ENCODE measurements at places on chromosomes 6 and 20. TPM values are rescaled to one million over a fixed set of nuclear protein-coding genes. Genes with fewer than 3 reads are reported as not detected.

Gene OR2H1
- 16.9 TPM for total RNA-seq

Gene NTSR1
- total RNA-seq = 0.81 TPM

Gene CNBD2
- total RNA-seq = 19.7 TPM

- DNase-seq = no peak
These were observed 482.2 kb upstream of the RNF217 start for GRCh38 chr6:124479991-124480430.

Gene BACH2
- total RNA-seq = 8.3 TPM

GRCh38 chr6:75467966-75468365 is 25.6 kb downstream of the FILIP1 start:
- DNase-seq = no peak

DNA sequence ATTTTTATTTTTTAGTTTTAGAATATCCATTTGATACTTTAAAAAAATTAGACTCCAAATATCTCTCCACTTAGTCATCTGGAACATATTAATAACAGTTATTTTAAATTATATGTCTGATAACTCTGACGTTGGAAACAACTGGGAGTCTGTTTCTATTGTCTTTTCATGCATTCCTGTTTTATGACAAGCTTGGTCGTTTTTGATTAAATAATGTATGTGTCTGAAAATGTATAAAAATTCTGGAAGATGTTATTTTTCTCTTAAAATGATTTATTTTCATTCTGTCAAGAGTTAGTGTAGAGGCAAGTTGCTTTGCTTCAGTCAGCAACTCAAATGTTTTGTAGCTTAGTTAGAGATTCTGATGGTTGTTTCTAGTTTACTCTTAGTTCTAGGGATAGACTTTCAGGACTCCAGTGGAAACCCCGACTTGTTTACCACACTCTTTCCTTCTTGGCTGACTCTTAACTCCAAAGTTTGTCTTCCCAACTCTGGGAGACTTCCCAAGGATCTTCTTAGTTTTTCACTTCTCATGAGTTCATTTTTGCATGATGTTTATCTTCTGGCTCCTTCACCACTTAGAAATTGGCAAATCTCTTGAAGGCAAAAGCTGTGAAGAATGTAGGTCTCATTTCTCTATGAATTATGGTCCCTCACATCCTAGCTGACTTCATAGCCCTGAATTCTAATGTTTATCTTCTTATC is 190.9 kb downstream of the LAMA2 start:
- no peak for DNase-seq

DNA sequence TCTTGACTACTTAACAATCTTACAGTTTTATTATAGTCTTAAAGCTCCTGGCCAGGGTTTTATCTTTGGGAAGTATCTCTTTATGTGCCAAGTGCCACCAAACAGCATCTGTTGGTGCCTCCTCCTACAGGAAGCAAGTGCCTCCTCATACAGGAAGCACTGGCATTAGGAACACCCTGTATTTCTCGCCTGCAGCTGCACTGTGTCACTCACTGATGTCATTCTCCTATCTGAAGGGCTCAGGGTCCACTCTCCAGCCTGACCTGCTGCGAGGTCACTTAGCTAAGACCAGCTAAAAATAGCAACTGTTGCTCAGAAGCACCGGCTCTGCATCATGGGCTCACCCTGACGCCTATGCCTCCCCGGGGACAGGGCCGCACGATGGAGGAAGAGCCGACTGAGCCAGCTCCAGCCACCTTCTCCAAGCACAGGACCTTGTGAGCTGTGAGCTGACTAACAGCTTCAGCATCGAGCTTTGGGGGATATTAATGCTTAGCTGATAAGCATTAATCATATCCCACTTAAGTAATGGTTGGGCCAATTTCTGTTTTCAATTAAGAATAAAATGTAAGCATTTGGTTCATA is 66.3 kb upstream of the CD93 start:
- peak; percentile 66 for DNase-seq

GRCh38 chr6:163915131-163915530 is 500.6 kb downstream of the QKI start:
- DNase-seq = no peak

Gene SH3BGRL2
- total RNA-seq = 6.3 TPM

GRCh38 chr6:169866140-169866534 is 114.7 kb downstream of the ERMARD start:
- peak; percentile 6 for DNase-seq

DNA sequence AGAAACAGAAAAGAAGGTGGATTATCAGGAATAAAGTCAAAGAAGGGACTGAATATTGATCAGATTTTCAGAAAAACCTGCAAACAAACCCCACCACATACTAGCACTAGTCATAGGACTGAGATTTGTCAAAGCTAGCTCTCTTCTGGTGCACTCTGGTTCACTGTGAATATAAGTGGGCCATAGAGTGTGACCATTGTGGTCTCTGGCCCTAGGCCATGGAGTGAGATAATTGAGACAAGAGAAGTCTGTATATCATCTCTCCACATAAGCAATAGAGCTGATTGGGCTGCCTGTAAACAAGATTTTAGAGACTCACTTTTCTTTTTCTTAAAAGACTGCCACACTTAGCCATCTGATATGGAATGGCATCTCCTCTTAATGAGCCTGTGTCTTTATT is 247.2 kb downstream of the LAMA2 start:
- DNase-seq = no peak

DNA sequence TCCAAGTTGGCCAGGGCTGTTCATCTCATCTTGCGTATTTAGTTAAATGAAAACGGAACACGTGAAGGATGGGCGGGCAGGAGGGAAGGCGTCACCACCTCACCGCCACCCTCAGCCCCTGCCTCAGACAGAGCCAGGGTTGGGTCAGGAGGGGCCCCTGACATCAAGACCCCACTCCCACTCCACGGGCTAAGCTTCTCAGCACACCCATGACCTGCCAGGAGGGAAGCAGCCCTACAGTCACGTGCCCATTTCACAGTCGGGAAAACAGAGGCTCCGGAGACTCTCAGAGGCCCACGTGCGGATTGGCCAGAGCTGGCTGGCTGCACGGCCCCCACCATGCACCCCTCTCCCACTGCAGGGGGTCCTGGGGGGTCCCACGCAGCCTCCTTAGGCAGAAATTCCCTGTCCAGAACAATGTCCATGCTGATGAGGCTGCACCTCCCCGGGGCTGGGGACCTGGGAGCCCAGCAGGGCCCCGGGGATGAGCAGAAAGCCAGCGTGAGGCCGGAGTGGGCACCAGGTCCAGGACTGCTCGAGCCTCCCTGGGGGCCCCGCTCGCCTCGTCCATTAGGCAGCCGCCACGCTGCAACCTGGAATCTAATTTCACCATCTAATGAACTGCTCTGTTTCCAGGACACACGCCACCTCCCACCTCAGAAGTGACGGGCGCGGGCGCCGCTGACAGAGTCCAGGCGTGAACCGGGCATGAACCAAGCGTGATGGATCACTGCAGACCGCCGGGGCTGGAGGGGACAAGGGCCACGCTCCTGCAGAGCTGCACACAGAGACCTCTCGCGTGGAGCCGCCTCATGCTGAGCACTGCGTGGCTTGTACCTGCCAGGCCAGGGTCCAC is 15.8 kb downstream of the KCNQ2 start:
- DNase-seq = no peak

Gene UST
- 14.9 TPM for total RNA-seq

- DNase-seq = no peak
These were observed 10.7 kb downstream of the CLDN20 start for GRCh38 chr6:155274533-155274932.

GRCh38 chr6:138219398-138219797 is 1.1 kb upstream of the PBOV1 start:
- DNase-seq = no peak

Gene SLC17A2
- 0.50 TPM for total RNA-seq

Gene SLC44A4
- total RNA-seq = 0.87 TPM

- DNase-seq = no peak
These were observed 48.9 kb downstream of the HDDC2 start for GRCh38 chr6:125252891-125253290.

Gene IMPG1
- total RNA-seq = 0.08 TPM

DNA sequence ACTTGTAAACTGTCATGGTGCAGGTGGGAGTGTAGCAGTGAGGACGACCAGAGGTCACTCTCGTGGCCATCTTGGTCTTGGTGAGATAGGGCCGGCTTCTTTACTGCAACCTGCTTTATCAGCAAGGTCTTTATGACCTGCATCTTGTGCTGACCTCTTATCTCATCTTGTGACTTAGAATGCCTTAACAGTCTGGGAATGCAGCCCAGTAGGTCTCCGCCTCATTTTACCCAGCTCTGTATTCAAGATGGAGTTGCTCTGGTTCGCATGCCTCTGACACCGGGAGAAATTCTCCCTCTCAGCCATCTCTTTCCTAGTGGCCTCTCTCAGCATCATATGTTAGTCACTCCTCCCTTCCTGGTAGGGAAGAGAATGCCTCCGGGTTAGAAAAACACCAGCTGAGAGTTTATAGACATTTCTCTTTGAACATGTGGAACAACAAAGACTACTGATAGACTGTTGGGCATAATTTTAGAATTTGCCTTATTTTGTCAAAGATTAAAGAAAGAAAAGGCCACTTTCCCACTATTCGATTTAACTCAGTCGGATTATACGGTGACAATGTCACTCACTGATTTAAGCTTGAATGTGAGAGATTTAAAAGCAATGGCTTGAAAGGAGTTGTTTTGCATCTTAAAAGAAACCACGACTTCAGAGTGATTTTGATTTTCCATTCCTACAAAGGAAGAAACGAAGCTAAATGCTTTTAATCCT is 67.9 kb upstream of the SNX9 start:
- DNase-seq = no peak

Gene SLC32A1
- 0.55 TPM for total RNA-seq

GRCh38 chr6:163389354-163389753 is 25.2 kb upstream of the QKI start:
- no peak for DNase-seq

Gene COL12A1
- 11.4 TPM for total RNA-seq

GRCh38 chr20:33674294-33675135 is at the start of gene NECAB3:
TSS of gene NECAB3 (minus strand) at chr20:33674428. CDS start at chr20:33674352, 76 bp downstream.
- peak; percentile 89 for DNase-seq

DNA sequence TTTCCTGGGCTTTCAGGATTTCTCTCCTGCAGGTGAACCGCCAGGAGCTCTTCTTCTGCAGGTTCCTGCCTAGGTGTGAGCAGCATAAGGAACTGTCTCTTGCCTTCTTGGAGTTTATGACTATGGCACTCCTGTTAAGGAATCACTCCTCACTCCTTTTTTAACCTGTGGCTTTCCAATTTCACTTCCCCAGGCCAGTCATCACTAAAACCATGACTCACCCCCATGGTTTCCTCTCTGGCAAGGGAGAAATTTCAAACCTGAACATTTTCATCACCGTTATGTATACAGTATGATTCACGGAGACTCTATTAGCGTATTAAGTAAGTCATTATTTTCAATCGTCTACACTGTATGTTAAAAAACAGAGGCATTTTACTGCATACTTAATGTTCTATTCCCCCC is 78.2 kb upstream of the ARID1B start:
- DNase-seq = no peak

- no peak for DNase-seq
These were observed 27.3 kb downstream of the MANBAL start for GRCh38 chr20:37316775-37317170.

GRCh38 chr6:155678361-155678760 is 222.7 kb upstream of the NOX3 start:
- DNase-seq = no peak

Gene TRIM15
- 0.25 TPM for total RNA-seq

- no peak for DNase-seq
These were observed 14.7 kb downstream of the UBE2V1 start for GRCh38 chr20:50098259-50098658.

GRCh38 chr20:56865055-56865454 is 235.9 kb downstream of the TFAP2C start:
- no peak for DNase-seq

- DNase-seq = no peak
These were observed 630.8 kb downstream of the PHF3 start for GRCh38 chr6:64266351-64266821.

- DNase-seq = no peak
These were observed 26.9 kb downstream of the ARMC2 start for GRCh38 chr6:108875161-108875555.

Measured in testis (tissue), 5 donors.